ENCODE measurements at places on chromosomes 2 and 18.

DNA sequence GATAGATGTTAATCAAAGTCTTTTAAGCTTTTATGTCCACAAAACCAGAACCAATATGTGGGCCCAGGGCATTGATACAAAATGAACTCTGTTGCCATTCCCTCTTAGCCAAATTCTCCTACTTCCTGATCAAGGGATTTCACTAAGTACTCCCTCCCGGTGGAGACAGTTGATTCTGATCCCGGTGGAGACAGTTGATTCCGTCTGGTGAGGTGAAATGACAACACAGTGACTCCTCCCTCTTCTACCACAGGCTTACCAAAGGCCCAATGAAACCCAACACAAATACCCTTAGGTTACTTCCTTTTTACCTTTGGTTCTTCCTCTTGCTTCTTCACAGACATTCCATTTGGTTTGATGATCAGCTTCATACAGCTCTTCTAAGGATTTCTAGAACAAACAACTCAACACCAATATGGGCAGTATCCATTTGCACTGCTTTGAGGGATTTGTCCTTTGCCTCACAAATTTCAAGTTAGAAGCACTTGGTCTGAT, 153.8 kb downstream of the IKZF2 start:
- no peak for DNase-seq

DNA sequence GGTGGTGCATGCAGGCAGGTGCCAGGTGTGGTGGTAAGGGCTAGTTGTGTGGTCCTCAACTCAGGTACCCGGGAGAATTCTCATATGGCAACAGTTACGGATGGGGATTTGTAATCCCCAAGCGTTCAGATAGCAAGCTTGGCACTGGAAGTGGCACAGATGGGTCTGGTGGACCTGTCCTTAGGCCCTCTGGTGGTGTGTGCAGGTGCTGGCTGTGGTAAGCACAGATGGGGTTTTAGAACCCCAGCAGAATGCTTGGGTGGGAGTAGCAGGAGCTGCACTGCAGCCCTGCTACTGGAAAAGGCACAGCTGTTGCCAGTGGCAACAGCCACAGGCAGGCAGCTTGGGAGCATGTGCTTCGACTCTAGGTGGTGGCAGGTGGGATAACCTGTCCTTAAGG, 948.2 kb upstream of the FAM98A start:
- no peak for DNase-seq

DNA sequence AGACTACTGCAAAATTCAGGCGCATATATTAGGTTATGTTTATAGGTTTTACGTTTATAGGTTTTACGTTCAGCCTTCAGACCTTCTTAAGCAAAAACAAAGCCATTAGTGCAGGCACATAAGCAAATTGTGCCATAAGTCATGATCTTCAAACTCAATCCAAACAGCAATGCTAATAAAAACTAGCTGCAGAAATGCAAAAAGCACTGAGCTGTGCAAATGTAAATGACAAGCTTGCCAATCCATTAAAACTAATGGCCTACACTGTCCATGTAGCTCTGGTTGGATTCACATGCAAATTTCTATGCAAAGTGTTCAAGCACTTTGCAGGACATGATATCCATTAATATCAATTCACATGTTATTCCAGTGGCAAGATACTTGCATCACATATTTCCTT, 50.9 kb downstream of the LRPPRC start:
- no peak for DNase-seq

- no peak for DNase-seq
Measured at GRCh38 chr2:238117199-238118154, 17.3 kb downstream of the ESPNL start.

DNA sequence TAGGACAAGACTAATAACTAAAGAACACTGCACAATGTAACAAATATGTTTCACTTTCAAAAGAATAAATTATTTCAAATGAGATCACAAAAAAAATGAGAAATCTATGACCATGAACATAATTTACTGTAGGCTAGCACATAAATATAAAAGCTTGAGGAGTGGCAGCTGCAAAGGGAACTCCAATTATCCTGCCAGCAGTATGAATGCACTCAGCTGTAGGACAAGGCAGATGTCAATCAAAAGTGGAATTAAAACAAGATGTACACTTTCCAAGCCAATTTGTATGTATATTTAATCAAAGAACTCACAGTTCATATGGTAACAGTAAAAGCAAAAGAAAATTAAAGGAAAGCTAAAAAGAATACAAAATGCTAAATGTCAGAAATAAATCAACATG, 76.6 kb upstream of the NCKAP5 start:
- DNase-seq, result no peak

DNA sequence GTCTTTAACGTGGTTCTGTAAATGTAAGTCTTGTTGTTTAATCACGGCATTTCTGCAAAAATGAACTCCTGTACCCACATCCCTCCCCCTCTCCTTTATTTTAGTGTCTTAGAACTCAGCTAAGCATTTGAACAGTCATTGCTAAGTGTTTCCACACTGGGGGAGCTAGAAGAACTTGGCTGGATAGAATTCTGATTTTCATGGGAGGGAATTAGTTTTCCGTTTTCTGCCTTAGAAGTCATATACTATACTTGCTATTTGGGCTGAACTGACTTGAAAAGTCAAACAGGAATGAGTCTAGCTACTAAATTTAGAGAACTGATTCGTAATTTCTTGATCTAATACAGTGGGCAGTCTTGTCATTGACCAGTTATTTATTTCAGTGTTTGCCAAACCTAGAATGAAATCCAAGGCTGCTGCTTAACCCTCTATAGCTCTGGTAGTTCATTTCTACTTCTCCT, 61.1 kb downstream of the FMNL2 start:
- DNase-seq, result no peak

- no peak for DNase-seq
Measured at GRCh38 chr2:30979822-30980245, 158.4 kb downstream of the GALNT14 start.

GRCh38 chr2:9951522-9952285, at the start of gene GRHL1:
Gene GRHL1, plus strand, starts transcription at chr2:9951693. Its CDS starts 141 bp downstream, at chr2:9951834.
- DNase-seq, result peak; percentile 98

GRCh38 chr2:72837171-72837570, 11.3 kb upstream of the EXOC6B start:
- DNase-seq, result no peak

DNA sequence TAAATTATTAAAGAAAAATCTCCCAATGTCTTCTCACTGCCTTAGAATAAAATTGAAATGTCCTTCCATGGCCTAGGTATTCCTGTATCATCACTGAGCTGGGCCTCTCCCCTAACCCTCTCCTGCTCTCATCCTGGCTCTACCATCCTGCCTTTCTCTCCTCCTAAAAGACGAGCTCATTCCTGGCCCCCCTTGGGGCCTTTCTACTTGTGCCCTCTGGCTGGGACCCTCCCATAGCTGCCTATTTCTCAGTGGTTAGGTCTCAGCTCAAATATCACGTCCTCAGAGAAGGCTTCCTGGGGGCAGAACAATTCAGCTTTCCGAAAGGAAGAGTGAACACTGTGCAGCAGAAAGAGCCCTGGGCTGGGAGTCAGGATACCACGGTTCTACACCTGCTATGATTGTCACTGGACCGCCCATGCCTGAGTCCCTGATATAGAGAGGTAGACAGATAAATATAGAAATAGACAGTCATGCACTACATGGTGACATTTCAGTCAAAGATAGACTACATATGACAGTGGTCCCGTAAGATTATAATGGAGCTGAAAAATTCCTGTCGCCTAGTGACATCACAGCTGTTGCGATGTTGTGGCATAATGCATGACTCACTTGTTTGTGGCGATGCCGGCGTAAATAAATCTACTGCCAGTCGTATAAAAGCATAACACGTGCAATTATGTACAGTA, 9.4 kb downstream of the DNPEP start:
- no peak for DNase-seq

GRCh38 chr18:9535430-9535991, 60.2 kb downstream of the RALBP1 start:
- no peak for DNase-seq

- no peak for DNase-seq
Measured at GRCh38 chr2:102317715-102318114, 6.4 kb downstream of the IL1RL1 start.

DNA sequence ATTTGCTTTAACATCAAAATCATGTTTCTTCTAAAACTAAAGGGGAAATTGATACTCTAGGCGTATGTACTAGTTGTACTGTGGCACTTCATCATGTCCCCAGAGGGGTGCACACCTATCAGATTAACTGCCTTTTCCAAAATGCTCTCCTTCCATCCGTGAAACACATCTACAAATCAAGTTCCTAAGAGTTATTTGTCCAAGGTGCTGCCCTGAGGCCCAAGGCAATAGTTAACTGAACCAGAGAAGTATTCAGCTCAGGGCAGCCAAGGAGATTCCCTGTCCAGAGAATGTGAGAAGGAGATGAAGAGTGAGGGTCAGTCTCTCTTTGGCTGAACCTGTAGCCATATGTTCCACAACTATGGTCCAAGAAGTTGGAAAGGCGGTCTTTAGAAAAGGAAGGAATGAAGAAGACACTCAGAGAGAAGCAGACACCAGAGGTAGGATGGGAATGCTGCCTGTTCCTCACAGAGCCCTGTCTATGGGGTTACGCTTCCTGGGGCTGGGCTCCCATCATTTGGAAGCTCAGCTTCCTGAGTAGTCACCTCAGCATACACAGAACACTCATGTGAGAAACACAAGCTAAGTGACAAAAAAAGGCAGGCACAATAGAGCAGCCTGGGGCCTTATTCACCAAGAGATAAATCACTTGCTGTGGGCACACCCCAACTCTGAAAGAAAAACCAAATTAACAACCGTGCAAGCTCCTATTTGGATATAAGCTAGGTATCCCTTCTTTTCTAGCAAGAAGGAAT, 55.6 kb downstream of the ANKRD44 start:
- DNase-seq, result peak; percentile 43

DNA sequence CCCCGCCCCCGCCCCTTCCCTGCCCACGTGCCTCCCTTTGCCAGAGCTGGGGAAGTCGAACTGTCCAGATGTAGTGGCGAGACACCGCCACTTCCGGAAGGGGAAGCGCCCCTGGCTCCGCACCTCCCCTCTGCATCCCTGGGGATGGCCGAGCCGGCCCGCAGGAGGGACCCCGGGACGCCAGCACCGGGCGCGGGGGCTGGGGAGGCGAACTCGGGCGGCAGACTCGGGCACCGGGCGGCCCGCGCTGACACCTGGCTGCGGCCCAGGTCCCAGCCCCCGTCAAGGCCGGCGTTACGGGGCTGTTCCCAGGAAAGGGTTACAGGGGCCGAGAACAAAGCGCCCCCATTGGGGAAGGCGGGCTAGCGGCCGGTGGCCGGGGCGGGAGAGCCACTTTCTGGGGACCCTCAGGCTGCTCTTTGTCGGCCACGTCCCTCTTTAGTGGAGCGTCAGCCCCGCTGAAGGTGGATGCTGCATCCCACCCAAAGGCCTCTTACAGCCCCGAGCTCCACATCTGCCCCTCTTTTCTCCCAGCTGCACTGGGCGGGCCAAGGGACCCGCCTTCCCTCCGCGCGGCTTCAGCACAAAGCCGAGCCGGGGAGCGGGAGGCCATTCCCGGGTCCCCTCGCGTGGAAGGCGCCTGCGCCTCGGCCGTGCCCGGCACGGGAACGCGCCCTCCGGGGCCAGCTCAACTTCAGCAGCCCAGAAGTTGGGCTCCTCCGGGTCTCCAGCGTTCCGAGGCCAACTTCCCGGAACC, 1.3 kb downstream of the SDC1 start:
- DNase-seq, result peak; percentile 30

GRCh38 chr2:12636837-12637581, 79.7 kb upstream of the TRIB2 start:
- DNase-seq, result no peak

- DNase-seq, result no peak
Measured at GRCh38 chr2:200136655-200137054, 169.8 kb upstream of the SPATS2L start.

- DNase-seq, result peak; percentile 29
Measured at GRCh38 chr2:181910028-181910831, 18.7 kb downstream of the ITPRID2 start.

DNA sequence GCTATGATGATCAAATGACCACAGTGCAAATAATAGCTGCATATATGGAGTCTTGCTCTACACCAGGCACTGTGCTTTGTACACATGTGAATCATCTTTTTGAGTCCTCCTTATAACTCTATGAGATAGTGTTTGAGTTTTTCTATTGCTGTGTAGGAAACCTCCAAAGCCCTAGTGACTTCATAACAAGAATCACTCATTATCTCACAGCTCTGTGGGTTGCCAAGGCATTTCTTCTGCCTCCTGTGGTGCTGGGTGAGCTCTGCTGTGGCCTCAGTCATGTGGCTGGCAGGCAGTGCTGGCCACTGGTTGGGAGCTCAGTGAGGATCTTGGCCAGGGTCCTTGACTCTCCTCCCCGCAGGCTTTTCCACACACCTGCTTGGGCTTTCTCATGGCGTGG, 153.4 kb downstream of the CAPN13 start:
- DNase-seq, result no peak

DNA sequence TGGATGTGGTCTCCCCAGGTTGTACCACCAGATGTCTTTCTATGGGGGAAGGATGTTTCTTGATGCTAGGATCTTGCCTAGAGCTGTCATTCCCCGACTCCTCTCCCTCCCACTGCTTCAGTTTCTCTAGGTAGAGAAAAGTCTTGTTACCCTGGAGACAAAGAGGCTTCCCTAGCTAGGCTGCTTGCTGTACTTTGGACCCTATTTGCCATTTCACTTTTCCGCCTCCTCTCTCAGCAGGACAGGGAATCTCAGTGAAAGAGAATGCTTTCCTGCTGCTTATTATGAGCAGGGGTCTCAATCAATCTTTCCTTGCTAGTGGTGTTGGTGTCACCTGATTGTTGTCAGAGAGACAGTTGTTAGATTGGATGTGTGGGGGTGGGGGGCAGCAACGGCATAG, 818.8 kb upstream of the GYPC start:
- no peak for DNase-seq

GRCh38 chr18:62572456-62572855, 49.6 kb downstream of the ZCCHC2 start:
- no peak for DNase-seq

GRCh38 chr18:63553081-63553480, 10.9 kb downstream of the SERPINB12 start:
- peak; percentile 77 for DNase-seq

DNA sequence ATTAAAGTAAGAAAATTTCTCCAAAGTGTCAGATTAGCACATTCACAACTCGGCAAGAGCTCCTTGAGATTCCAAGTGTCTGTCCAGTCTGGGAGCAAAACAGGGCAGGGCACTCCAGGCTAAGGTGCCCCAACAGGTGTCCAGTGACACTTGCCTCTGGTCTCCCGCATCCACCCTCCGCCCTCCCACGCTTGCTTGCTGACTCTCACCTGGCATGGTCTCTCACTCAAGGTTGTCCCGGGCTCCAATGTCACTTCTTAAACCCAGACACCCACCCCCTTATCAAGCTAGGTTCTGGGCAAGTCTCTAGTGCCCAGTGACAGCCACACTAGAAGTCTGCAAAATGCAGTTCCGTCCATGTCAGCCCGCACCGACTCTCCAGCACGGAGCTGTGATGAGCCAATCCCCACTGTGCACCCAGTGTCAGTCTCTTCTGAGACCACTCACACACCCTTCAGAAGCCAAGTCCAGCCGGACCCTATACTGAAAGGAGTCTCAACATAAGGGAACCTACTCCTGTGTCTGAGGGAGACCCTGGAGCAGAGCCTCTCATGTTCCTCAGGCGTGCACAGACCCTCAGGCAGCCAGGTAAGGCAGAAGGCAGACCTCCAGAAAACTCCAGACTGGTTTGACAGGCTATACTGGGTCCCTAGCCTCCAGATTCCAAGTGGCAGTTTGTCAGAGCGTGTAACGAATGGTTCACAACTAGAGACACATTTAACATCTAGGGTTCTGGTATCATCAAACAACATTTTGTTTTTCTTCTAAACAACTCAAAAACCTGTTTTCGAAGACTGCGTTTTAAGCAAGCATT, 45.6 kb downstream of the HDLBP start:
- DNase-seq, result no peak

Data from suppressor macrophage treated with lipopolysaccharide for 4 hours (primary cell).